ENCODE measurements at places on chromosomes 1 and 21.
A peak's percentile ranks its signal among the peaks of the same experiment; 100 is the strongest.

DNA sequence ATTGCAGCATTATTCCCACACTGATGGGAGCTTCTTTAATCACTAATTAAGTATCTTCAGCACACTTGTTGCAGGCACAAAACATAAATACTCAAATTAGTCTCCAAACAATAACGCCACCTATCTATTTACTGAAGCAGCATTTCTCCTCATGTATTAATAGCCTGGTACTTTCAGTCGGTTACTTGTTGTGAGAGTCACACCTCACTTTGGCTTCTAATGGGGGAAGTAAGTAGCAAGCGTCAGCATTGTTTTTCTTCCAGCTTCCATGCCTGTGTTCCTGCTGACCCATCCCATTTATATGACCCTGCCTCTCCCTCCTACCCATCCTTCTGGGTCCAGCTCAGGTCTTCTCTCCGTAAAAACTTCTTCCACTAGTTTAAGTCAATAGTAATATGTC lies 31.9 kb upstream of the DENND1B start:
- DNase-seq = no peak

DNA sequence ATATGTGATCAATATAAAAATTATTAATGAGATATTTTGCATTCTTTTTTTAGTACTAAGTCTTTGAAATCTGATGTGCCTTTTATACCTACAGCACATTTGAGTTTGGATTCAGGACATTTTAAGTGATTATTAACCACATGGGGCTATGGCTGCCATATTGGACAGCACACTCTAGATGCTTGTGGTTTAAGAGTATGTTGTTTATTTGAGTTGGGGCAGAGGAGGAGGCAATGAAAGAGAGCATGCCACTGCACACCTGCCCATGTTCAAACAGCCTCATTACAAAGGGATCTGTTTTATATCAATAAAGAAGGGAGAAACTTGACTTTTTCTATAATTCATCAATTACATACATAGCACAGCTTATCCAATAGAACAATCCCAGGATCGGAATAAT lies 99.4 kb upstream of the EDEM3 start:
- DNase-seq = no peak

DNA sequence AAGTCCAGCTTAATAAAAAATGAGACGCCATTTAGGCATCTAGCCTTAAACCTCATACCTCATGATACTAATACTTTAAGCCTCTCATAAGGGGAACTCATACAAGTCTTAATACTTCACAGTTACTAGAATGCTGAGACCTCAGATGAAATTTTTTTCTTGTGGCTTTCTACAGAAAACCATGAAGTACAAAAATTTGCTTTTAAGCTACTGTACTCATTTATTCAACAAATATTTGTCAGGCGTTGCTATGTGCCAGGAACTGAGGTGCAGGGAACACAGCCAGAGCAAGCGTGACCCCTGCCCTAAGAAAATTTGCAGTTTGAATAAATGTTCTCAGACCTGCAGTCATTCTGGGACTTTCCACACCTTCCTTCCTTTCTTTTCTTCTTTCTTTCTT lies 150.6 kb downstream of the MRPL39 start:
- DNase-seq = no peak

DNA sequence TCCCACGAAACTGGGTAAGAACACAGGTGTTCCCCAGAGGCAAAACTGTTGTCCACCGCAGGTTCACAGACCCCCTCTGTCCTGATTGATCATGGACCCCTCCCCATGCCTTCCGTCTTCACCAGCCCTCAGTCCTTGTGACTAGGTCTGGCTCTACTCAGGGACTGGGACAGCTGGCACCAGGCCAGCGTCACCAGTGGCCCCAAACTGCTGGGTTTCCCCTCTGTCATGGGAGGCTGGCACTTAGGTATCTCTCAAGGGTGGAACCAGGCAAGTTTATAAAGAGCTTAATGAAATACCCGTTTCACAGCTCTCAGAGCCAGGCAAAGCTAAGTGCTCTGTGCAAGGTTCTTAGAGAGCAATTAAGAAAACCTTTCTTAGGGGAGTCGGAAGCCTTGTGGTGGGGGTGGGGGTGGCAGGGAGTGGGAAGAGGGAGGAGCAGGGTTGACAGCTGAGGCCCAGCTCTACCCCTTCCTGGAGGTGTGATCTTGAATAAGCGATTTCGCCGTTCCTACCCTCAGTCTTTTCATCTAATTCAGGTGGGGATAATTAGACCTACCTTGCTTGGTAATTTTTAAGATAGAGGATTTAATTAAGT lies 35.0 kb upstream of the IFNLR1 start:
- DNase-seq = no peak

GRCh38 chr1:209103092-209103491 lies 480.4 kb upstream of the CAMK1G start:
- no peak for DNase-seq

DNA sequence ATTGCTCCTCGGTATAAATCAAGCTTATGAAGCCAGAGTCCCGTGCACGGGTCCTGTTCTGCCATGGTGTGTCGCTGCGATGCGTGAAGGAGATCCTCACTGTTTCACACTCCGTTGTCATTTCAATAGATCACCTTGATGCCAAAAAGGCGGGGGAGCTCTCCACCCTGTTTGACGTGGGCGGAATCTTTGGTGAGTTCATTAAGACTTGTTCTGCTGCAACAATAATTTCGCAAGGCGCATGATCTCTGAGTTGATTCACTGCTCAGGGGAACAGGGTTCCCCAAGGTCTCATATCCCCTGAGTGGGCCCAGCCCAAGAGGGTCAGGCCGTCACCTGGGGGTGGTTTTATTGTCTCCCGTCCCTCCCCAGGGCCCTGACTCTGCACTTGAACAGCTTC lies 50.0 kb downstream of the SLC37A1 start:
- no peak for DNase-seq

DNA sequence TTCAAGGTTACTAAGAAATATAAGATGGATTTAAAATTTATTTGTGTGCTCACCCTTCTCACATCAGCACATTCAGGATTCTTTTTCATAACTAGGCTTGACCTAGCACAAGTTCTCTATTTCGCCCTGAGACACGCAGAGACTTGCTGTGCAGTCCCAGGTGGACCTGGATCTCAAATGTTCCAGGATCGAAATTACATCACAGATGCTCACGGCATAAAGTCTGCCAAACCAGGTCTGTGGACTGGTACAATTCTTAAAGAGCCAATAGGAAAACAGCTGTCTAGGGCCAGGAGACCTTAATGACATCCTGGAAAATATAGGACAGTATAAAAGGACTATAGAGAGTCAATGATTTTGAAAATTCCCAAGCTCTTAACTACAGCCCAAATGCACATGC lies 2.2 kb downstream of the PGBD5 start:
- DNase-seq = no peak

- no peak for DNase-seq
Observed at GRCh38 chr1:207810606-207811295, 58.9 kb downstream of the CD46 start.

GRCh38 chr1:116208136-116208535 lies 96.9 kb downstream of the MAB21L3 start:
- no peak for DNase-seq

DNA sequence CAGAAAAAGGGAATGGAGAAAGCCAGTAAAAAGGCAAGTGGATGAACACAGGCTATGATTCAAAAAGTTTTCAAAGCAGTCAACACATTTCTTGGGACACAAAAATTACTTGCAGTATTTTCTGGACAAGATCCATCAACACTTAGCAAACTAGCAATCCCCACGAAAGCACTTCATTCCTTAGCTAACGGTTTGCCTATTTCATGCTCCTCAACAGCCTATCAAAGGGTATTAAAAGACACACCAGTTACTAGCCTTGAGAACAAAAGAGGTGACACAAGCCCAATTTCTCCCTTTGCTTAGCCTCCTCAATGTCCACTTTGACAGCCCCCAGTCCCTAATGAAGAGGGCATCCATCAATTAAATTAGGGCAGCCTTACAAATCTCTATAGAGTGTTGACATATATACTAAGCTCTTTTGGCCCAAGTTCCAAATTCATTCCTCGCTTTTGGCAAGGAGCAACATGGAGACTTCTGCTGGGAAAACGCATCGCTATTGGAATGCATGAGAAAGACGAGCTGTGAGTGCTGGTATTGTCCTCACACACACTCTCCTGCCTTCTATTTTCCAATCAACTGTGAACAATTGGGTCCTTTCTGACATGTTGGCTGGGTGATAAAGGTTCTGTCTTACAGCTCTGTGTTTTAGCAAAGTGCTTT lies 180.0 kb downstream of the TNR start:
- no peak for DNase-seq

GRCh38 chr1:221768444-221769066 lies 26.7 kb upstream of the DUSP10 start:
- DNase-seq = no peak

GRCh38 chr1:189929501-189930099 lies 548.1 kb downstream of the BRINP3 start:
- DNase-seq = no peak

DNA sequence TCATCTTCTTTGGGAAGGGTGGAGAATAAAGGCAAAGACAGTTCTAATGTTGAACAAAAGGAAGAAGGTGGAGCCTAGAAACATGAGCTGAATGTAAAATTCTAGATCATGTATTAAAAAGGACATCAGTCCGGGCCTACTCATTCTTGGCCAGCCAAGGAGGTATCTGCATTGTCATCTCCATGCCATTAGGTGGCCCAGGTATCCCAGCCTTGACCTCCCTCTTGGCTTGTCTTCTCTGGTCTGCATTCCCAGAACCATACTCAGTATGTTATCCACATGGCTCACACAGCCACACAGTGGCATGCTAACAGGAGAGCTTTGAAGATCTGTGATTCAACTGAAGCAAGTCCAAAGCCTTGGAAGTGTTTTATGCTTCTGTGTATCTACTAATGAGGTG lies 369.8 kb upstream of the KAZN start:
- DNase-seq = no peak

- DNase-seq = no peak
Observed at GRCh38 chr1:235929216-235929615, 62.5 kb upstream of the LYST start.

DNA sequence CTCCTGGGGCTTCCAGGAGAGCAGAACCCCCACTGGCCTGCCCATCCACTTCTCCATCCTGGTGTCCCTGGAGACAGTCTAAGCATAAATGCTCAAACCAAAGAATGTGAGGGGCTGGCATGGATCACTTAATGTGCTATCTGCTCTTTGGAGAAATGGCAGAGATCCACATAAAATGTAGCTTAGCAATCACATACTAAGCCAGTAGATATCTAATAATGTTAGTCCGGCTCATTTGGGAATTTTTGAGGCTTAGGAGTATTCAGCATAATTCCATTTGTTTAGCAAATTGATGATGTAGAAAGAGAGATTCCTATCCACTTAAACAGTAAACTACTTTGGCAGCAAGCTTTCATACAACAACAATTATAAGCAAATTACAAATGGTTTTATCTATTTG lies 90.7 kb downstream of the TENT5C start:
- no peak for DNase-seq

GRCh38 chr1:71640116-71640515 lies 559.3 kb upstream of the ZRANB2 start:
- no peak for DNase-seq

- DNase-seq = no peak
Observed at GRCh38 chr1:53076721-53077598, 14.9 kb downstream of the PODN start.

DNA sequence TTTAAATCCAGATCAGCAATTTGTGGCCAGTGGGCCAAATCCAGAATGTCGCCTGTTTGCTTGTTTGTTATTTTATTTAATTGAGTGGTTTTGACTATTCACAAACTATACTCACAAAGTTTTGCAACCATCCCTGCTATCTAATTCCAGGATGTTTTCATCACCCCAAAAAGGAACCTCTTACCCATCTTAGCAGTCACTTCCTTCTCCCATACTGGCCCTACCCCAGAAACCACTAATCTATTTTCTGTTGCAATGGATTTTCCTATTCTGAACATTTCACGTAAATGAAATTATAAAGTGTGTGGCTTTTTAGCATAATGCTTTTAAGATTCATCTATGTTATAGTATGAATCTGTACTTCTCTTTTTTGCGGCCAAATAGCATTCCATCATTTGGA lies 41.3 kb downstream of the WDTC1 start:
- no peak for DNase-seq

DNA sequence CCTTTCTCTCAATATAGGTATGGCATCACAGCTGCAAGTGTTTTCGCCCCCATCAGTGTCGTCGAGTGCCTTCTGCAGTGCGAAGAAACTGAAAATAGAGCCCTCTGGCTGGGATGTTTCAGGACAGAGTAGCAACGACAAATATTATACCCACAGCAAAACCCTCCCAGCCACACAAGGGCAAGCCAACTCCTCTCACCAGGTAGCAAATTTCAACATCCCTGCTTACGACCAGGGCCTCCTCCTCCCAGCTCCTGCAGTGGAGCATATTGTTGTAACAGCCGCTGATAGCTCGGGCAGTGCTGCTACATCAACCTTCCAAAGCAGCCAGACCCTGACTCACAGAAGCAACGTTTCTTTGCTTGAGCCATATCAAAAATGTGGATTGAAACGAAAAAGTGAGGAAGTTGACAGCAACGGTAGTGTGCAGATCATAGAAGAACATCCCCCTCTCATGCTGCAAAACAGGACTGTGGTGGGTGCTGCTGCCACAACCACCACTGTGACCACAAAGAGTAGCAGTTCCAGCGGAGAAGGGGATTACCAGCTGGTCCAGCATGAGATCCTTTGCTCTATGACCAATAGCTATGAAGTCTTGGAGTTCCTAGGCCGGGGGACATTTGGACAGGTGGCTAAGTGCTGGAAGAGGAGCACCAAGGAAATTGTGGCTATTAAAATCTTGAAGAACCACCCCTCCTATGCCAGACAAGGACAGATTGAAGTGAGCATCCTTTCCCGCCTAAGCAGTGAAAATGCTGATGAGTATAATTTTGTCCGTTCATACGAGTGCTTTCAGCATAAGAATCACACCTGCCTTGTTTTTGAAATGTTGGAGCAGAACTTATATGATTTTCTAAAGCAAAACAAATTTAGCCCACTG lies 11.5 kb downstream of the HIPK1 start:
- peak; percentile 24 for DNase-seq

- DNase-seq = no peak
Observed at GRCh38 chr1:53190210-53190611, 6.4 kb upstream of the CPT2 start.

DNA sequence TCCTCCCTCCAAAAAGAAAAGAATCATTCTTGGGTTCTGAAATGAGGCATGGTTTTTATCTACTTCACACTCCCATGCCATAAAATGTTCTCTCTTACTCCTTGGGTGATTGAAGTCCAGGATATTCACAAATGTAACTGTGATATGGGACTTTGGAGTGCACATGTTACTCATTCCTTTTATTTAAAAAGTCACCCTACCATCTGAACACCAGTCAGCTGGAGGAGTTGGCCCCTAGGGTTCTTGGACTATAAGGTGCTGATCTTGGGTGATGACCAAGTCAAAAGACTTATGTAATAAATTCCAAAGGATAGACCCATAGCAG lies 128.4 kb downstream of the CLIC6 start:
- DNase-seq = no peak

GRCh38 chr1:109482791-109483671 lies 674 bp upstream of the ATXN7L2 start:
- DNase-seq = no peak

- no peak for DNase-seq
Observed at GRCh38 chr1:12643079-12643478, 806 bp upstream of the AADACL4 start.

- DNase-seq = no peak
Observed at GRCh38 chr1:53082826-53083455, 20.9 kb downstream of the PODN start.

GRCh38 chr1:109826930-109827349 lies 63.2 kb upstream of the EPS8L3 start:
- no peak for DNase-seq

All from stimulated activated CD8-positive, alpha-beta memory T cell treated with anti-CD3 and anti-CD28 coated beads, Interleukin-2, amount 100 ng/mL, for 1 hour (primary cell).